ENCODE measurements at places on chromosomes 2 and 18.
A peak's percentile ranks its signal among the peaks of the same experiment; 100 is the strongest.

GRCh38 chr18:6205706-6206105, 209.0 kb downstream of the L3MBTL4 start:
- DNase-seq: no peak

DNA sequence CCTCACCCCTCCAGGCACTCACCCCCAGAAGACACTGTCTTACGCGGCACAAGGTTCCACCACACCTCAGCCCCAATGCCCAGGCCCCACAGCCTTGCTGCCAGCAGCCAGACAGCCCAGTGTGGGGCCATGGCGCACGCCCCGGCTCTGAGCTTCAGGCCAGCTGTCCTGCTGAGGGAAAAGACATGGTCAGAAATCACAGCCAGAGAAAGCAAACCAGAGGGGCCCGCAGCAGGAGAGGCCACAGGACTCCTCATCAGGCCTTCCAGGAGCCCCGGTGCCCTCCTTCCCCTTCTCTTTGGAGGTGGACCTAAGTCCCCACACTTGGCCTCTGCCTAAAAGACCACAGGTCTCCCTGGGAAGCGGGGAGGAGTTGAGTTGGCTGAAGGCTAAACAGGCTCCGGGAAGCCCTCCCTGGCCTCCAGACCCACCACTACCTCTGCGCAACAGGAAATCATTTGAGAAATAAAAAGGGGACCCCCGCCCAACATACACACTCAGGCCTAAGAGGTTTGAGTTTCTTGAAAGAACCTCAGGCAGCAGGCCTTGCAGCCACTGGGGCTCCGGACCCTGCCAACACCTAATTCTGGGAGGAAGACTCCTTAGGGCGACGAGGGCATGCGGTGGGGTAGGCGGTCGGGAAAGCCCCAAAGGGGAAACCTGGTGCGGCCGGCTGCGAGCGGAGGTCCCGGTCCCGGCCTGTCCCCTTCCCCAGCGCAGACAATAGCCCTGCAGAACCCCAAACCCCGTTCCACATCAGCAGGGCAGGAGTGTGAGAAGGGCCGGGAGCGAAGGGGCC, 1.9 kb downstream of the SEMA4C start:
- DNase-seq: no peak

- no peak for DNase-seq
These were observed 50.4 kb downstream of the EML6 start for GRCh38 chr2:54773838-54774237.

- no peak for DNase-seq
These were observed 268.4 kb upstream of the MYT1L start for GRCh38 chr2:2599441-2599840.

DNA sequence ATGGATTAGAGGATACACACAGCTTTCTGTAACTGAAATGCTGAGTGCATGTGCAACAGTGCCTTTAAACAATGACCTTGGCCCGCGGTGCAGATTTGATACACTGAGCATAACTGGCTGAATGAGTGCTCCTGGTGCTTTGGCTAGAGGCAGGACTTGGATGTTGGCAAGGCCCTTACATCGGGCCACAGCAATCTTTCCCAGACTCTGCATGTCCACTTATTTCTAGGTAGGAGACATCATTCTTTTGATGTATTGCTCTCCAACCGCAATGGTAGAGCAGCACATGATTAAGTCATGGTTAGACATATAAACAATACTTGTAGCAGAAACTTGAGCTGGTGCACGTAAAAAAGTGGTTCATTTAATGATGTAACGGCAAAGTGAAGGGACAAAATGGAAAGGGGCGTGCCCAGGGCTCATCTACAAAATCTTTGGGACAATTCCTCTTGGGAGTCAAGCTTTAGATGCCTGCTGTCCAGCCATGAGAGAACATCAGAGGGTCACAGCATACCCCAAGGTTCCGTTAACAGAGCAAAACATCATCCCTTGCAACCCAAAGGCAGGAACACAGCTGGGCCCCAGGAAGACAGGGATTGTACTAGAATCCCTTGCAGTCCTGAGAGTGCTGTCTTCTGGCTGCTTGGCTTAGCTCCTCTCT, 43.4 kb downstream of the RAB31 start:
- DNase-seq: no peak

- no peak for DNase-seq
These were observed 14.9 kb downstream of the IDH1 start for GRCh38 chr2:208239770-208240493.

- no peak for DNase-seq
These were observed 135.9 kb downstream of the ACKR3 start for GRCh38 chr2:236705295-236706105.

GRCh38 chr18:37006742-37007141, 177.8 kb downstream of the KIAA1328 start:
- peak; percentile 31 for DNase-seq

GRCh38 chr2:2560374-2561015, 229.4 kb upstream of the MYT1L start:
- DNase-seq: no peak

- no peak for DNase-seq
These were observed 12.7 kb downstream of the INPP1 start for GRCh38 chr2:190355968-190356644.

DNA sequence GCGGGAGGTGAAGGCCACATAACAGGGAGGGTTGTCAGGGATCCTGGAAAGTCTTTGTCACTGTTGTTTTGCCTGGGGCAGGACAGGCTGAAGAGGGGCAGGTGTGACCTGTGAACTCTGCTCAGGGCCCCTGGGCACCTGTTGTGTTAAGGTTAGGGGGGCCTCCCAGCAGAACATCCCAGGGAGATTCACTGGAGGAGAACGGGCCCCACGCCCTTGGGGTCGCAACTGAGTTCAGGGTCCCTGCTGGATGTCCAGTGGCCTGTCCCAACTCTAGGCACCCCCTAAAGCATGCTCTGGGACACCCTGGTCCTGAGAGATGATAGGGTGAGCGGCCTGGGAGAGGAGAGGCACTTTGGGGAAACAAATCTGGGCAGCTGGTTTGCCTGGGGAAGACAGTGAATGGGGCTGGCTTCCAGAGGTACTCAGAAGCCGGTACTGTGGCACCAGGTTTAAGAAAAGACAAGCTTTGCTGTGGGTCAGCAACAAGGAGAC, 22.9 kb downstream of the GPR35 start:
- no peak for DNase-seq

DNA sequence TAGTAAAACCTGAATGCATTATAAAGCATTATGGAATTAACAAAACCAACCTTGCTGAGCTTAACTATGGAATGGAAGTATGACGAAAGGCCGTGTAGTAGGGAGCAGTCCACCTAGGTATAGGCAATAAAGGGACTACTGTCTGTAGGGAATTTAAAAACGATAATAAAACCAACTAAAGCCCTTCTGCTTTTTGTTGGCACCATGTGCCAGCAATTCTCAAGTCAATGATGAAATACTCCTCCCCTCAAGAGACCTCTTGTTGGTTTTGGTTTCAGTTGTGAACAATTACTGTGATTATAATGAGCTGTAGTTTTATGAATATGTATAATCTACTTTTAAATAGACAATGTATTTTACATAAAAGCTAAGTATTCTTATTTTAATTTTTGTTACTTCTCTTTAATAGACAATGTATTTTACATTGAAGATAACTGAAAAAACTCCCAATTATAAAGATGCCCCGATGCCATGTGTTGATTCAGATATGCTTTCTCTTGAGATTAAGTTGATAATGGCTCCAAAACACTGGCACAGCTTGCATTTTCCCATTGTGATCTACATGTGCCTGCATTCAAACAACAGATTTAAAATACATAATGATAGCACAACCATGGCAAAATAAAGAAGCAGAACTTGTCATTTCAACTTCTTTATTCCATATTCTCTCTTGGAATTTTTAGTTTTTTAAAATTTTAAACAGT, 55.5 kb upstream of the ZDBF2 start:
- no peak for DNase-seq

DNA sequence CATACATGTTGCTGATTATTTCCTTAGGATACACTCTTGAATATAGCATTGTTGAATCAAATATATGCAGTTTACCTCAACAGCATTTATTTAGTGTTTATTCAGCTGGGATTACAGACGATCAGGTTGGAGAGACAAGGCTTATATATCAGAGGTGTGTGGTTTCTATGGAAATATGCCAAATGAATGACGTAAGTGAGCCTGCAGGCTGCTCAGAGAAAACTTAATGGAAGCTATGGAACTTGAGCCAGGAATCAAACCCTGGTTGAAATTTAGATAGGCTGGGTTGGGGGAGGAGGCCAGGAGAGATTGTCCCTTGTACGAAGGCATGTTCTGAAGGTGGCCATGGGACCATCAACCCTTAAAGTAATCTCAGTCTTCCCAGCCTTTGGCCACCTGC, 79.5 kb downstream of the INPP4A start:
- DNase-seq: no peak

GRCh38 chr2:28648147-28648546, 103.5 kb upstream of the PPP1CB start:
- no peak for DNase-seq

DNA sequence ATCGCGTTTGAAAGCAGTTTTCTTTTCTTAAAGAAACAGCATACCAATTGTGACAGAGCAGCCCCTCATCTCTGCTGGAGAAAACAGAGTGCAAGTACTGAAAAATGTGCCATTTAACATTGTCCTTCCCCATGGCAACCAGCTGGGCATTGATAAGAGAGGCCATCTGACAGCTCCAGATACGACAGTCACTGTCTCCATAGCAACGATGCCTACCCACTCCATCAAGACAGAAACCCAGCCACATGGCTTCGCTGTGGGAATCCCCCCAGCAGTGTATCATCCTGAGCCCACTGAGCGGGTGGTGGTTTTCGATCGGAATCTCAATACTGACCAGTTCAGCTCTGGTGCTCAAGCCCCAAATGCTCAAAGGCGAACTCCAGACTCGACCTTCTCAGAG, 9.5 kb downstream of the GRHL1 start:
- DNase-seq: peak; percentile 54

DNA sequence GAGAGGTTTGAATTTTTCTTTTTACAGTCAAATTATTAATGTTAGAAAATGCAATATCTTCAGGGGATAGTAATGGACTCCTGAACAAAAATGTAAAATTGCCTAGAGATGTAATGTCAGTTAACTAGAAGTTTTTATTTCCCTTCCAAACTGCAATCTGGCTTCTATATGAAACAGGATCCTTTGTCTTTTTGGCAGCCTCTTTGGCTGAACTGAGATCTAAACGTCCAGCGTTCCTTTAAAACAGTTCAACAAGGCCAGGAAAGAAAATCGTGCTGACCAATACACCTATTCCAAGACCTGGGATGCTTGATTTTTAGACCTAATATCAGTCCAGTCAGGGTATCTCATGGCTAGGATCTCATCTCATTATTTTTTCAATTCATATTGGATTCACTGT, 245.5 kb downstream of the FIGN start:
- DNase-seq: no peak

DNA sequence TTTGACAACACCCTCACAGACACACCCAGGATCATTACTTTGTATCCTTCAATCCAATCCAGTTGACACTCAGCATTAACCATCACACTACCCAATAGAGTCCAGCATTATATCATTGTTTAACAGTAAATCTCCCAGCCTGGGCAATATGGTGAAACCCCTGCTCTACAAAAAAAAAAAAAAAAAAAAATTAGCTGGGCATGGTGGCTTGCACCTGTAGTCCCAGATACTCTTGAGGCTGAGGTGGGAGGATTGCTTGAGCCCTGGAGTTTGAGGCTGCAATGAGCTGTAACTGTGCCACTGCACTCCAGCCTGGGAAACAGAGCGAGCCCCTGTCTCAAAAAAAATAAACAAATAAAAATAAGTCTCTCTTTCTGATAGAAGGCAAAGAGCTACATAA, 304.0 kb downstream of the STK39 start:
- DNase-seq: no peak

DNA sequence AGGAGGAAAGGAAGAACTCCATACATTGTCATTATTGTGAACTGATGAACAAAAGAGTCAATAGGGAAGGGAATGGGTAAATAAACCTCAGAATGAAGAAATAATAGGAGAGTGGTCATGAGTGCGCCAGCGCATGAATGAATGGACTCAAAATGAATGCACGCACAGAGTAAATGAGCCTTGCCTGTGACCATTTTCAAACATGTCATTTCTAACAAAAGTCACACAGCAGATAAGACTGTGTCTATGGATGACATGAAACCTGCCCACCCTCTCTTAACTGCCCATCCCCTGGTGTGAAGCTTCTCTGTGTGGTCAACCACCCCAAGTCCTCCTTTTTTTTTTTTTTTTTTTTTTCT, 121.1 kb upstream of the TEX51 start:
- no peak for DNase-seq

- no peak for DNase-seq
These were observed 110.2 kb downstream of the BARD1 start for GRCh38 chr2:214699236-214699635.

DNA sequence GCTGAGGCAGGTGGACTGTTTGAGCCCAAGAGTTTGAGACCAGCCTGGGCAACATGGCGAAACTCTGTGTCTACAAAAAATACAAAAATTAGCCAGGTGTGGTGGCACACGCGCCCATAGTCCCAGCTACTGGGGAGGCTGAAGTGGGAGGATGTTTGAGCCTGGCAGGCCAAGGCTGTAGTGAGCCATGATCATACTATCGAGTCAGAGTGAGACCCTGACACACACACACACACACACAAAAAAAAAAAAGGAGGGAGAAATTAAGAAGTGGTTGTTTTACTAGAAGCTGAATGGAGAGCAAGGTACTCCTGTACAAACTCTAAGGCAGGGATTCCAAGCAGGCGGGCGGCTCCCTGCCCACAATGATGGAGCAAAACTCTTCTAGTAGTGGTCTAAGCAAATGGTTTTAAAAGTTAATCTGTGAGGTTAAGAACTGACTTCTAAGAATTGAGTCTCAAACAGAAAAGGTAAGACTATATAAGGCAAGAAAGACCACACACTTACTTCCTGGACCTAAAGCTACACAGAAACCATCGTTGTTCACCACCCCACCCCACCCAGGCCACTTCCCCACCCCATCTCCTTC, 2.6 kb downstream of the ANKRD44 start:
- no peak for DNase-seq

DNA sequence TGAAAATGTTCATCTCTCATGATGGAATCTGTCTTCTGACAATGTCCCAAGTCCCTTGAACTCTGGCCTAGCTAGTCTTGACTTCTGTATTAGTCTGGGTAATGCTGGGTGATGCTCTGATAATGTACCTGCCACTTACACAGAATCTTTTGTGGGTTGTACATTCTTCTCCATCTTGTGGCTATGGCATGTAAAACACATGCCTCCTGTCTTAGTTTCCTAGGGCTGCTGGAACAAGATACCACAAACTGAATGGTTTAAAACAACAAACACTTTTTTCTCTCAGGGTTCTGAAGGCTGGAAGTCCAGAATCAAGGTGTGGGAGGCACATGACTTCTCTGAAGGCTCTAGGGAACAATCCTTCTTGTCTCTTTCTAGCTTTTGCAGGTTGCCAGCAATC, 57.1 kb downstream of the RAPGEF4 start:
- DNase-seq: no peak

GRCh38 chr2:140275427-140275826, 1495.2 kb upstream of the NXPH2 start:
- DNase-seq: no peak

- DNase-seq: no peak
These were observed 81.4 kb downstream of the SKA1 start for GRCh38 chr18:50456285-50456684.

GRCh38 chr2:56260415-56260814, 76.6 kb downstream of the CCDC85A start:
- no peak for DNase-seq
